Activated naive CD8-positive, alpha-beta T cell treated with anti-CD3 and anti-CD28 coated beads, Interleukin-2, amount 50 U/mL, for 16 hours (primary cell): ENCODE measurements at places on chromosomes 6 and 20.
A peak's percentile ranks its signal among the peaks of the same experiment; 100 is the strongest.

DNA sequence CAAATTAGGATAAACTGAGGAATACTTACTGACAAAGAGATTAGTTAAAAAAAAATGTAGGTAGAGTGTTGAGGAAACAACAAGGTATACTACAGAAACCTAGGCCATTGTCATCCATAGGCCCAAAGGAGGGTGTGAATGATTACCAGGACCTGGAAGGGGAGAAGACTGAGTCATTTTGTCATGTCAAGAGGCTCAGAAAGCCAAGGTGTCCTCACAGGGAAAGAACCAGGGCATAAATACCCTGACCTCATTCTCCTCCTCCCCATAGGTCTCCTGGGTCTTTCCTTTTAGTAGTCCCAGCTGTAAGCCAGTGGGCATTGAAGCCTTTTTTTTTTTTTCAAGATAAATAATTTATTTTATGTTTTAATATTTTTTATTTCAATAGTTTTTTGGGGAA, 582.1 kb upstream of the JAG1 start:
- no peak for DNase-seq

DNA sequence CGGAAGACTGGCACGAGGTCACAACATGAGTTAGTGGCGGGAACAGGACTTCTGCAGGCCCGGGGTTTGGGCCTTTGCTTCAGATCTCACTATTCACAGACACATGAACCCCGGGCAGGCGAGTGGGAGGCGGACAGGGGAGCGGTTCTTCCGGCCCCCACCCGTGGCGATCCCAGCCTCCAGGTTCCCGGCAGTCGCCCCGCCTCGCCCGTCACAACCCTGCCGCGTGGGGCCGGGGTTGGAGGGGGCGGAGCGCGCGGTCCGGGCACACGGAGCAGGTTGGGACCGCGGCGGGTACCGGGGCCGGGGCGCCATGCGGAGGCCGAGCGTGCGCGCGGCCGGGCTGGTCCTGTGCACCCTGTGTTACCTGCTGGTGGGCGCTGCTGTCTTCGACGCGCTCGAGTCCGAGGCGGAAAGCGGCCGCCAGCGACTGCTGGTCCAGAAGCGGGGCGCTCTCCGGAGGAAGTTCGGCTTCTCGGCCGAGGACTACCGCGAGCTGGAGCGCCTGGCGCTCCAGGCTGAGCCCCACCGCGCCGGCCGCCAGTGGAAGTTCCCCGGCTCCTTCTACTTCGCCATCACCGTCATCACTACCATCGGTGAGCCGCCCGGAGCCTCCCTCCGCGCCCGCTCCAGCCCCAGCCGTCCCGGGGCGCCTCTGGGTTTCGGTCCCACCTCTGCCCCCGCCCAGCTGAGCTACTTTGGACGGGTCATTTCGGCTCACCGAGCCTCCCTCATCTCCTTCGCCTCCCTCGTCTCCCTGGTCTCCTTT, at the start of gene KCNK15:
Gene KCNK15, plus strand, starts transcription at position 268 of the 769 bp plus-strand sequence. Its CDS starts 46 bp downstream, at position 314.
- peak; percentile 5 for DNase-seq

- DNase-seq = no peak
Observed at GRCh38 chr6:163790266-163790840, 375.8 kb downstream of the QKI start.

GRCh38 chr20:18879262-18879661, 65.7 kb downstream of the SCP2D1 start:
- no peak for DNase-seq

DNA sequence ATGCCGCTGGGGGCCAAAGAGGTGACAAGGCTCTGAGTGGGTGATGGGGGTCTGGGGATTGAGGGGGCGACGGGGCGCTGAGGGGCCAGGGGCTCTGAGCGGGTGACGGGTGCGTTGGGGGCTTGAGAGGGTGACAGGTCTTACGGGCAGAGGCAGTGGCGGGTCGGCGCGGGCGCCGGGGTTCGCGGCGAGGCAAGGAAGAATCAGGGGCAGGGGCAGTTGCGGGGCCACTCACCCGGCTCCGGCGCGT, 146 bp downstream of the ZNFX1 start:
- DNase-seq = no peak

- no peak for DNase-seq
Observed at GRCh38 chr20:56422076-56422823, 10.2 kb downstream of the CASS4 start.

GRCh38 chr6:15927531-15928225, 201.2 kb upstream of the MYLIP start:
- no peak for DNase-seq

GRCh38 chr6:90530882-90531281, 56.0 kb downstream of the MAP3K7 start:
- no peak for DNase-seq

DNA sequence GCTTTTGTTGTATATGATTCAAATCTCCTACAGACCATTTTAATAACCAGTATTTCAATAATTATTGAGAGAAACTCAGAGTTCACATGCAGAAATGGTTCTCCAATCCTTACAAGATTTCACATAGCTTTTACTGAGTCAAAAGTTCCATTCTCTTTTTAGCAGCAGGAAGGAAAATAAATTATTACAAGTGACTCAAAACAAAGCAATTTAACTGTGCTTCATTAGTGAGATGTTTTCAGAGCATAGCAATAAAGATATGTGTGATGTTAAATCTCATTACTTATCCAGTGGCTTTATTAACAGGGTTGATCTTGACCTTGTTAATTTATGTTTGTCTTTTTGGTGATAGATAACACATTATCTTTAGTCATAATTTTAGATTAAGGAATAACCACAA, 22.0 kb downstream of the KIF13A start:
- DNase-seq = no peak

DNA sequence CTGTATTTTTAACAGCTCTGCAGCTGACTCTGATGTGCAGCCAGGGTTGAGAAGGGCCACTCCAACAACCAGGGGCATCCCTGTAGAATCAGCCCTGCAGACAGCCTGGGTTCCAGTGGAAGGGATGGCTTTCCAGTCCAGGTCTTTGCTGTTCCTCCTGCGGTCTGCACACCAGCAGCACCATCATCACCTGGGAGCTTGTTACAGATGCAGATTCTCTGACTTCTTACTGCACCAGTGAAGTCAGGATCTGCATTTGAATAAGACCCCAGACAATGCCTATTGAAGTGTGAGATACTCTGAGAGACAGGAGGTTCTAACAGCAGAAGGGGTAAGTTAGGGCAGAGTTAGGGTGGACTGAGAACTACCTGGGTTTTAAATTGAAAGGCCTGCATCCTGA, 151.3 kb downstream of the F13A1 start:
- DNase-seq = no peak

GRCh38 chr6:140321891-140322290, 947.4 kb upstream of the CITED2 start:
- no peak for DNase-seq

GRCh38 chr6:14544666-14545065, 427.1 kb downstream of the CD83 start:
- no peak for DNase-seq

DNA sequence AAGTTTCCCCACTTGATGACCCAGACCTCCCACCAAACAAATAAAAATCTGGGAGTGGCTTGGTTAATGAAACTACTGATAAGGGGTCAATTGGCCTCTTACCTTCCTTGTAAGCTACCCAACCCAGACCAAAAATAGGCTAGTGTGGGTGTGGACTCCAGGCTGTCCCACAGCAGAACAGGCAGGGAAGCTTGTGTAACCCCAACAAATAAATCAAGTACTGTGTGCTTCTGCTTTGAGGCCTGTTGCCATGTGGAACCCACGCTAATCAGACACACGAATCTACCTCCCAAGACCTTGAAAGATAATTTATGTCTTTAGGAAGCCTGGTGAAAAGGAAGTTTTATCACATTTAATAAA, 33.7 kb upstream of the PAQR8 start:
- DNase-seq = no peak

- DNase-seq = no peak
Observed at GRCh38 chr6:29552512-29553051, 7.0 kb downstream of the UBD start.

- DNase-seq = no peak
Observed at GRCh38 chr6:166381381-166381732, 1.4 kb downstream of the MPC1 start.

DNA sequence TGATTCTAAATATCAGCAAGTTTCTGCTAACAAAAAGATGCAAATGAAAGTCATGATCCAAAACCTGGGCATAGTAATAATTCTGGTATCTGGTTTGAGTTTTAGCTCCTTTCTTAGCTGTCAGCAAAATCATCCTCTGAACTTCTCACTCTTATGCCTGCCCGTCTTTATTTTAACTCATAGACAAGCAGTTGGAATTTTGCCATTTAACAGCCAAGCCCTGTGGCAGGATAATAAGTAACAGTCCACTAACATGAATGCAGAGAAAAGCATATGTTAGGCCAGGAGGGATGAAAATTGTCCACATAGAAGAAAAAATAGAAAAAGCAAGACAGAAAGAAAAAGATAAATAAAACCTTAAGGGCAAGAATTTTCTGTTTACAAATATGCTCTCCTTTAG, 170.0 kb upstream of the LAMA2 start:
- no peak for DNase-seq

DNA sequence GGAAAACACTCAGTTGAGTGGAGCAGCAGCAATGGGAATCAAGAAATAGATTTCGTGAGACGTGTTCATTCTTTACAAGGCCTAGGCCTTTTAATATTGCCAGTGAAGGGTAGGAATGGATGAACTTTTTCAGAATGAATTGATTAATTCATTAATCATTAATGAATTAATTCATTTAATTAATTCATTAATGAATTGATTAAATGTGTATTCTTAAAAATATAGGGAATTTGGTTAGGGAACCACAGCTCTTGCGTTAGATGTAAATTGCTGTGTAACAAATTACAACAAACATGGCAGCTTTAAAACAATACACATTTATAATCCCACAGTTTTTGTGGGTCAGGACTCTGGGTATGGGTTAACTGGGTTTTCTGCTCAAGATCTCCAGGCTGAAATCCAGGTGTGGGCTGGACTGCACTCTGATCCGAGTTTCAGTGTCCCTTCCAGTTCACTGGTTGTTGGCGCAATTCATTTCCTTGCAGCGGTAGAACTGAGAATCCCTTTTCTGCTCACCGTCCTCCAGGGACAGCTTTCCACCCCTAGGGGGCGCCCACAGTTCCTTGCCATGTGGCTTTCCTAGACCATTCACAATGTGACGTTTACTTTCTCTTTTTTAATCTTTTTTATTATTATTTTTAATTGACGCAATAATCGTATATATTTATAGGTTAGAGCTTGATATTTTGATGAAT, 32.8 kb upstream of the BCAS1 start:
- DNase-seq = peak; percentile 49

DNA sequence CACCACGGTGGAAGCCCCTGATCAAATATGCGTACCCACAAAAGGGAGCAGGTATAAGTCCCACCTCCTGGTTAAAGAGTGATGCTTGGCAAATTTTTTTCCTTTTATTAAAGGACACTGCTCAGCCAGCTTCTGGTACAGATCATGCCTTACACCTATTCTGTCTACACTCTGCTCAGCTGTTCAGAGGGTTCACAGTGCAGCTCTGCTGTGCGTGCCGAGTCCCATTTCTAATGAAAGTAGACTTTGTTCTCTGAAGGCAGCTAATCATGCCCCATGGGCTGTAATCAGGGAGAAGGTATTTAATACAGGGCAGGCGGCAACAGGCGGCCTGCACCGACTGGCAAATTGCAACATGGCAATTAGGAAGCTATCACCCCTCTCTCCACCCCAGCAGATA, 16.3 kb downstream of the LRRC73 start:
- no peak for DNase-seq

DNA sequence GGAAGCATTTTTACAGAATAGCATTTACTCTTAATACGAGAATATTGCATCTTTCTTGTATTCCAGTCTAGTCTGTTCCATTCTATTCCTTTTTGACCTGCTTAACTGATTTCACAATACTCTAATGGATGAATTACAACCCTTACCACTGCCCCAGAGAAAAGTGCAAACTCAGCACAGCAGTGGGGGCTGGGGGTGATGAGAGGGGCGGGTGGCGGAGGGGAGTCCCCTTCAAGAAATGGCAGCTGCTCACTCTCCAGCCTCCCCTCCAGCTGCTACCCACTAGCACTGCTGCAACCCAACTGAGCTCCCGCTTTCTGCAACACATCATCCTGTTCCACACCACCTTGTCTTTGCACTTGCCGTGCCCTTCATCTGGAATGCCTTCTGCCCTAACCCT, 30.1 kb downstream of the PIM1 start:
- DNase-seq = no peak

- DNase-seq = no peak
Observed at GRCh38 chr20:45592574-45593189, 13.6 kb upstream of the WFDC8 start.

- DNase-seq = no peak
Observed at GRCh38 chr6:142302421-142303175, 791 bp downstream of the ADGRG6 start.

- DNase-seq = no peak
Observed at GRCh38 chr6:5278565-5279120, 17.3 kb downstream of the FARS2 start.

GRCh38 chr20:20334489-20334888, 33.4 kb upstream of the INSM1 start:
- DNase-seq = no peak

GRCh38 chr6:34146801-34147592, 1.1 kb upstream of the GRM4 start:
- DNase-seq = no peak

DNA sequence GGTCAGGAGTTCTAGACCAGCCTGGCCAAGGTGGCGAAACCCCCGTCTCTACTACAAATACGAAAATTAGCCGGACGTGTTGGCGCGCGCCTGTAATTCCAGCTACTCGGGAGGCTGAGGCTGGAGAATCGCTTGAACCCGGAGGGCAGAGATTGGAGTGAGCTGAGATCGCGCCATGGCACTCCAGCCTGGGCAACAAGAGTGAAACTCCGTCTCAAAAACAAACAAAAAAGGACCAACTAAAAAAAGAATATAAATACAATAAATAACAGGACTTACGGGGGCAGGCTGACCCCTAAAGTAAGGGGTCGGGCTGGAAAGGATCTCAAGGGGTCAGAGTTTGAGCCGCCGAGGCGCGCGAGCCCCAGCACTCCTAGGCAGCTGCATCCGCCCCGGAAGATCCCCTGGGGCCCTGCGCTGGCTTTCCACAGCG, 509 bp upstream of the TPD52L2 start:
- no peak for DNase-seq

DNA sequence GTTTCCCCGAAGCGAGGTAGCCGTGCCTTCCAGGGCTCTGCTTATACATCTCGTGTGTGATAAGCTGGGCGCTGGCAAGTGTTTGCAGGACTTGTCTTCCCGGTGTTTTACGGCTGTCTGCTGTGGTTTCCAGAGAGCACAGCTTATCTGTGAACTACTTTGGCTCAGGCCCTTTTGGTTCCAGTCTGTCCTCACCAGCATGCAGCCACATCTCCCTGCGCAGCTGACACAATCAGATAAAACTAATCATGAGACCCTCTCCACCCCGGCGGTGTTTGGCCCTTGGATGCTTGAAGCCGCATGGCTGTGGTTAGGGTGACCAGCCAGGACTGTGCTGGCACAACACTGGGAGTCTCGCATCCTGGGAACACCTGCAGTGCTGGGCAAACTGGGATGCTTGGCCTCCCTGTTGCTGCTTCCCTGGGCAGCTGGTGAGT, 241.8 kb upstream of the FOXQ1 start:
- DNase-seq = no peak

DNA sequence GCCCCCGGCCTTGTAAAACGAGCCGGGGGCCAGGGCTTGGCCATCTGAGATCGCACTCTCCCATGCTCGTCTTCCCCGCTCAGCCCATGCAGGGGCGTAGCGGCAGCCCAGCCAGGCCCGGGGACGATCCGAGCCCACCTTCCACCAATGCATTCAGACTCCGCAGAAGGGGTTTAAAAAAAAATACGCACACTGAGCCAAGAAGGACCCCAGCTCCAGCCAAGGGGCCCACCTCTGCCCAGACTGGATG, 320 bp downstream of the GSTA4 start:
- DNase-seq = no peak

- DNase-seq = no peak
Observed at GRCh38 chr20:49906101-49906604, 9.2 kb downstream of the SPATA2 start.

GRCh38 chr6:166046226-166046625, 121.4 kb downstream of the TBXT start:
- DNase-seq = no peak
